ENCODE measurements at places on chromosomes 13 and 19.

DNA sequence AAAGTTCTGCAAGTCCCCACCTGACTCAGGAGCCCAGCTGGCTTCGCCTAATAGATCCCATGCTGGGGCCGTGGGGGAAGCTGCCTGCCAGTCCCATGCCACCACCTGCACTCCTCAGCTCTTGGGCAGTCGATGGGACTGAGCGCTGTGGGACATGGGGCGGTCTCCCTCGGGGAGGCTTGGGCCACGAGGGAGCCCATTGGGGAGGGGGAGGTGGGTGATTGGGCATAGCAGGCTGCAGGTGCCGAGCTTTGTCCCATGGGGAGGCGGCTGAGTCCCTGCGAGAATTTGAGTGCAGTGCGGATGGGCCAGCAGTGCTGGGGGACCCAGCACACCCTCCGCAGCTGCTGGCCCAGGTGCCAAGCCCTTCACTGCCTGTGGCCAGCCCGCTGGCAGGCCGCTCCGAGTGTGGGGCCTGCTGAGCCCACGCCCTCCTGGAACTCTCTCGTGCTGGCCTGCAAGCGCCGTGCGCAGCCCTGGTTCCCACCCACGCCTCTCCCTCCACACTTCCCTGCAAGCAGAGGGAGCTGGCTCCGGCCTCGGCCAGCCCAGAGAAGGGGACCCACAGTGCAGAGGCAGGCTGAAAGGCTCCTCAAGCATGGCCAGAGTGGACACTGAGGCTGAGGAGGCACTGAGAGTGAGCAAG, 467.3 kb downstream of the IRS2 start:
- DNase-seq, result no peak

- no peak for DNase-seq
Observed at GRCh38 chr19:29574510-29574909, 31.6 kb upstream of the POP4 start.

DNA sequence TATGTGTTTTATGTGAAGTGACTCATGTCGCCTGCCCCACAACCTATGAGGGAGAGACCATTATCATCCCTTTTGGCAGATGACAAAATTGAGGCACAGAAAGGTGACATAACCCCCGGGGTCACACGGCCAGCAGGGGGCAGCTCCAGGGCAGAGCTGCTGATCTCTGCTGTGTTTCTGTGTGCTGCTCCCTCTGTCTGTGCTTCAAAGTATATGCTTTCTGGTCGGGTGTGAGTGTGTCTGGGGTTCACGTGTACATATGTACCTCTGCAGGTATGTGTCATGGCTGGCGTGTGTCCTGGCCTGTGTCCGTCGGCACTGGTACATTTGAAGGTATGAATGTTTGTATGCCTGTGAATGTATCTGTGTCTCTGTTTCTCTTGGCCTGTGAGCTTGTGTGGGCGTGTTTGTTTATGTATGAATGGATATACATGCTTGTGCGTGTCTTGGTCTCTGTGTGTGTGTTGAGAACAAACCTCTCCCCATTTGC, 7.1 kb downstream of the LIPE start:
- DNase-seq, result peak; percentile 60

GRCh38 chr13:20160306-20161274, at the start of gene GJA3:
Gene GJA3 (minus strand): TSS chr13:20161052. CDS start chr13:20143288, 17,764 bp downstream.
- DNase-seq, result no peak

- DNase-seq, result no peak
Observed at GRCh38 chr19:15285896-15286591, 46.3 kb downstream of the BRD4 start.
